ENCODE measurements at places on chromosomes 12 and 14.

- no peak for DNase-seq
Observed at GRCh38 chr12:90958347-90958746, 3.4 kb upstream of the CCER1 start.

DNA sequence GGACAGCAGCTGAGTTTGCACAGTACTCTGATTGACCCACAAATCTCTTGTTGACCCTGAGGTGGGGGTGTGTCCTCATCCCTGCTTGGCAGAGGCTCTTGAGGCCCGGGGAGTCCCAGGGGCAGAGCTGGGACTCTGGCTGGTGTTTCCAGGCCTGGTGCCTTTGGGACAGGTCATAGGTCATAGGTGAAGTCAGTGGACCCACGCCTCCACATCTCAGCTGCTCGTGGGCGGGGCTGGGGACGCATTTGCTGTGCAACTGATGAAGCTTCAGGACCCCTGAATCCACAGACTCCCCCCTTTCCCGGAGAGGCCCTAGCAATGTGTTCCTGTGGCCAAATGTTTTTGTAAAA lies 408 bp upstream of the CACNA2D4 start:
- no peak for DNase-seq

- DNase-seq = no peak
Observed at GRCh38 chr12:108714866-108715265, 16.5 kb downstream of the CORO1C start.

DNA sequence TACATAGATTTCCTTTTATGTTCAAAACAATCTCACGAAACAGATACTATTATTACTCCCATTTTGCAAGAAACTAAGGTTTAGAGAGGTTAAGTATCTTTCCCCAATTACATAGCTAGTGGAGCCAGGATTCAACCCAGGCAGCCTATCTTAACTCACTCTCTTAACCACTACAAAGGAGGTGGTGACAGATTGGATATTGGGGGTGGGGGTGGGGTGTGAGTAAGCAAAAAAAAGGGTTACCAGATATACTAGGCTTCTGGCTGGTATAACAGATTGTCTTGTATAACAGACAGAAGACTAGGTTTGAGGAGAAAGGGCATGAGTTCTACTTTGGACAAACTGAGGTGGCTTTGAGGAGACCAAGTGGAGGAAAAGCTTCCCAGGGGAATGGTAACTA lies 2.1 kb downstream of the GMFB start:
- no peak for DNase-seq

DNA sequence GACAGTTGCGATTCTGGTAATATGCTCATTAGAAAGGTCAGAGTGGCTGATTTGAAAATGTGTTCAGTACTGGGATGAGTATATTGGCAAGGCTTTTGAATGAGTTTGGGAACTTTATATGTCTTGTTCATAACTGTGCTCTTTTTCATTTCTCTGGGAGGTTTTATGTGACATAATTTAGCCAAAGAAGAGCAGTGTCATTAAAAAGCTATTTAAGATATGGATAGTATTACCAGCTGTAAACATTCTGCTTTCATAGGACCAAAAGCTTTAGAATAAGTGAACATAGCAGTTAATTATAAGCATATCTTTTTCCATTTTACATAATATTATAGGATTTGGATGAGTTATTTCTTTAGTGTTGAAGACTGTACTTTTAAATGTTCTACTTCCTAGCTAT lies 260.4 kb downstream of the TTC6 start:
- no peak for DNase-seq

GRCh38 chr14:69880893-69881292 lies 1.7 kb downstream of the SMOC1 start:
- no peak for DNase-seq

DNA sequence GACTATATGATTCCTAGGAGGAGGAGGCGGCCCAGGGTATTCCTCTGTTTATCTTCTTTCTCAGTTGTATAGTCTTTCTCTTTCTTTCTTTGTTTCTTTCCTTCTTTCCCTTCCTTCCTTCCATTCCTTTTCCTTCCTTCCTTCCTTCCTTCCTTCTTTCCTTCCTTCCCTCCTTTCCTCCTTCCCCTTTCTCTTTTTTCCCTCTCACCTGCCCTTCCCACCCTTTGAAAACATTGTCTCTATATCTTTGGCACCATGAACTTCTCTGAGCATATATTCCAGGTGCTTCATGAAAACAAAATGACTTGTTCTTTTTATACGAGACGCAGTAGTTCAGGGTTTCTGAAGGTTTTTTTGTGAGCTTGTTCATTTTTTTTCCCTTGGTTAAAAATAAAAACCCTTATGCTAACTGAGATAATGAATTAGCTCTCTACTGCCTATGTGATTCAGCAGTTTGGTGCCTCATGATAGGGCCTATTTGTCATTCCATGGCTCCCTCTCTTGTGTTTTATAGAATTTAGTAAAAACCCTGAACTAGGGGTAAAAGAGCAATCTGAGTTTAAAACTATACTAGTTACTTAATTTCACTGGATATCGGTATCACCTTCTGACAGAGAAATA lies 3.2 kb upstream of the TESPA1 start:
- no peak for DNase-seq

DNA sequence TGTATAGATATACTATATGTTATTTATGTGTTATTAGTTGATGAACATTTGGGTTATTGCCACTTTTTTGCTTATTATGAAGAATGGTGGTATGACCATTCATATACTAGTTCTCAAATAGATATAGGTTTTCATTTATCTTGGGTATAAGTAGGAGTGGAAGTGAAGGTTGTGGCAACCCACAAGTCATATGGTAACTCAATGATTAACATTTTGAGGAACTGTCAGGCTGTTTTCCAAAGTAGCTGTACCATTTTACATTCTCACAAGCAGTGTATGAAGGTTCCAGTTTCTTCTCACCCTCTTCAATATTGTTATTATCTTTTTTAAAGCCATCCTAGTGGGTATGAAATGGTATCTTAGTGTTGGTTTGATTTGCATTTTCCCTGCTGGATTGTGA lies 19.0 kb upstream of the MSRB3 start:
- no peak for DNase-seq

GRCh38 chr12:77299001-77299400 lies 233.6 kb upstream of the E2F7 start:
- no peak for DNase-seq

DNA sequence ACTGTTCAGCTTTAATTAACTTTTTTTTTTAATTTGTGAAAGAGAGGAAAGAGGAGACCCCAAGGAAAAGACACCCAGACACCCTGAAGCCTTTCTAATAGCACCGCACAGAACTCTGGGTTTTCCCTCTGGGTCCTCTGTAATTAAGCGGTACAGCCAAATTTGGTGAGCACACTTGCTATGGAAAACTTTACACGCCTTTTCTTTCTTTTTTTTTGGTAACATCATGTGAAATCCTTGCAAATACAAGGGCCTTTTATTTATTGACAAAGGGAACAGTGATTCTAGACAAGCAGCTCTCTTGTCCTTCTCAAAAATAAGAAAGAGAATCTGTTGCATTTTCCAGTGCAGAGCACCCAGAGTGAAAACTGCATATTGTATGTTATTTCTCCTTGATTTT lies 44.4 kb upstream of the CPM start:
- DNase-seq = no peak

GRCh38 chr14:67141146-67141900 lies 47.9 kb upstream of the GARIN2 start:
- no peak for DNase-seq

- no peak for DNase-seq
Observed at GRCh38 chr12:132069336-132069985, 74.7 kb downstream of the DDX51 start.

- no peak for DNase-seq
Observed at GRCh38 chr14:65704437-65704836, 291.9 kb downstream of the FUT8 start.

GRCh38 chr14:54253195-54253947 lies 143.4 kb upstream of the CDKN3 start:
- DNase-seq = no peak

DNA sequence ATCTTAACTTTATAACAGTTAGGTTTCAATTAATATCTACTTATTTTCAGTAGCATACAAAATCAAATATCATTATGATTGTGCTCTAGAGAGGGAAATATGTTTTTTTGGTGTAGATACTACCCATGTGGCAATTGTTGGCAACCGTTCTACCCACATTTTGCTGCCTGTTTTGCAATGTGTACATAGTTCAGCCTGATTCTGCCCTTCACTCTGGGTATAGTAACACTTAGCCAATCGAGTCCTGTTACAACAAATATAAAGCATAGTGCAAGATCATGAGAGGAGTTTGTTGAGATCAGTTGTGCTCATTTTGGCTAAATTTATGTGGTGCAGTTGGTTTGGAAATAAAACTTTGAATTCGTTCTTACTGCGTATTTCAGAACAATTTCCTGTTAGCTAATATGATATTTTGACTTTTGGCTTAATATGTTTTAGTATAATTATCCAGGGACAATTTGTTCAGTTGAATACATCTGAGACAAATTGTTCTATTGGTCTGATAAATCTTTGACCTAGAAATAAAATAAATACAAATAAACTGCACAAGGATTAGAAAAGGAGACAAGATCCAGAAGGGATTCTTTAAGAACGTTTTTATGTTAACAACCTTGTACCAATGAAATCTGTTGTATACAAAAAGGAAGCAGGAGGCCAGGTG lies 76.9 kb downstream of the ATF7IP start:
- DNase-seq = no peak

DNA sequence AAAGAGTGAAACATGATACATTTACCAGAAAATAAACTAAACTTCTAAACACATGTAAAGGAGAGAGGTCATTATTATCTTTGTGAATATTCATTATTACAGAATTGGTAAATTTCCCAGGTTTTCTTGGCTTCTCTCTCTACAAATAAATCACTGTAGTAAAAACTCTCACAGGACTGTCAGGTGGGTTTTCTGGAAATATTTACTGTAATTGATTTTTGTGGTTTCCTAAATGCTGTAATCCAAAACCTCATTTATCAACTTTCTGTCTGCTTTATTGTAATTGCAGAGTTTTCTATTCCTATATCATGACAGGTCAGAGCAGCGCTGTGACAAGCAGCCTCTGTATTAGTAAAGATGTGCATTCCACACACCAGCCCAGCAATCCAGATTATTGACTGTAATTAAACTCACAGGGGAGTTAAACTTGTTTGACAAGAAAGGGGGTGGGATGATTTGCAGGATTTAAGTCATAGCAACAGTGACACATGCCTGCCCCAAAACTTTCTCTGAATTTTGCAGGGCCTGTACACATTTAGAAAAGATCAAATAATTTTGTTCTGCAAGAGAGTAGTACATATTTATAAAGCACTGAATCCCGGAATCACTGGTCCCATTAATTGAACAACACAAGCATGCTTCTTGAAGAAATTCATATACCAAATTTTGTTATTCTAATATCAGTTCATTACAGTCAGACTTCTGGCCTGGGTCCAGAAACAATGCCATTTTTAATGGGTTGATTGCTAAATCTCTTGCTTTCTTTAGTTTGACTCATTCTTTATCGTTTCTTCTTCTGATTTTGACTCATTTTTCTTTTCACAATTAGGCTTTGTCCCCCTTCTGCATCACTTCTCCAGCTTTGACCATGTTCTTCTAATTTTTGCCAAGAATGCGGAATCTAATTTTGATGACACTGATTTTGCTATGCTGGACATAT lies 42.2 kb downstream of the PTPRO start:
- no peak for DNase-seq

DNA sequence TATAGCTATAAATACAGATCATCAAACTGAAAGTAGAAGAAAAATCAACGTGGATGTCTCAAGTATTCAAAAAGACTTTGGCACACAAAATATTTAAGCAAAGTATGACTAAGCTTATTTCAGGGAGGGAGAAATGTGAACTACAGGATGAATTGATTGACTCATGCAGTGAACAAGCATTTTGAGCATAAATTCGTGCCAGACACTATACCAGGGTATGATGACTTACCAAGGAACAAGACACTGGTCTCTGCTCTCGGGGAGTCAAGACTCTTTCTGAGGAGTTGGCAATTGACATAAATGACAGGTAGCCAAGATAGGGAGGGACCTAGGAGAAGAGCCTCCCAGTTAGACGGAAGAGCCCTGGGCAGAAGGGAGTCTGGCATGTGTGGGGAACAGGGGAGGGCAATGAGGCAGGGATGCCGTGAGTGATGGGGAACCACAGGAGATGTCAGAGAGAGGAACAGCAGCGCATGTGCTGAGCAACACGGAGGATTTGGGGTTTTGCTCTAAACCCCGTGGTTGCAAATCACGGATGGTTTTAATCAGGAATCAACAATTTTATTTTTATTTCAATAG lies 115.2 kb downstream of the TMEM132D start:
- DNase-seq = no peak
